ENCODE measurements at places on chromosomes 4 and X.

DNA sequence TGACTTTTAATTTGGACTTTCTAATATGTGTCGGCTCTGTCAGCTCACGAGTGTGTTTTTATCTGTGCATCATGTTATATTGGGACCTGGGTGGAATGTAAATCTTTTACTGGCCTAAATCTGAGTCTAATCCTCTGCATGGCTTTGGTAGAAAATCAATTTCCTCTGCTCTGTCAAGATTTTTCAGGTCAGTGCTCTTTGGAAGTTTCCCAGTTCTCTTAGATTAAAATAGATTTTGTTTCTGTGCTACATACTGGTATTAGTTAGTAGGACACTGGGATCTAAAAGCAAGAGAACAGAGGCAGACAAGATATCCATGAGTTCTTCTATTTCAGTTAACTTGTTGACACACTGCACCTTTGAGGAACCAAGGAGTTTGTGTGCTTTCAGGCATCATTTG, 39.7 kb downstream of the REPS2 start:
- no peak for DNase-seq

GRCh38 chr4:6676722-6677558, 16.7 kb upstream of the S100P start:
- no peak for DNase-seq

DNA sequence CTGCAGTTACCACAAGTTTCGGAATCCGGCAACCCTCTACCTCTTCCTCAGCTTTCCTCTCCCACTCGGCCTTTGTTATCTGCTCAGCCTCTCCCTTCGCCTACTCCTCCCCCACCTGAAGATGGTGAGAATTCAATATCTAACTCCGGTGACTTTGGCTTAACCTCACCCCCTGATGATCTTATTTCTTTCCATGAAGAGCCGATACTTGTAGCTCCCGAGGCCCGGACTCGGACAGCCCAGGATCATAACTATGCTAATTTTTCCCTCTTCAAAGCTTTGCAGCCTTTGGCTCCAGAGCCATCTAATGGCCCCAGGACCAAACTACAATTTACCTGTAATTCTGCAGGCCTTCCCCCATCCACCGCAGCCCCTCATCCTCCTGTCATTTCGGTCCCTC, 32.0 kb upstream of the MGST2 start:
- DNase-seq: no peak

DNA sequence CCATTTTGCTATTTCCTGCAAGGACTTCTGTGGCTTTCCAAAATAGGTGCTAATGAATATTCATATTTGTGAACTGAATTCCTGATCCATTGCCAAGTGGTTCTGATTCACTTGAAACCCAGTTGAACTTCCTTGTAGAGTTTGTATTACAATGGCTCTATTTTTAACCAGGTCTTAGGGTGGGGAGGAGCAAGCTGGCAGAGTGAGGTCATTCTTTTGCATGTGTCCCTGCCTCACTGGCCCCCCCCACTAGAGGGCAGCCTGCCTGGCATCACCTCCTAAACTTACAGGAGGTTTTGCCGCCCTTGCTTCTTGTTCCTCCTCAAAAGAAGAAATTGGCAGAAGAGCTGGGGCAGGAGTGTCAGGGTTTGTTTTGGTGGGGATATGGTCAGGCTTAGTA, 10.5 kb downstream of the PTTG2 start:
- no peak for DNase-seq

- DNase-seq: no peak
Measured at GRCh38 chr4:172826861-172827260, 341.8 kb upstream of the GALNT7 start.
